ENCODE measurements at places on chromosomes 7 and 10. TPM values are rescaled to one million over a fixed set of nuclear protein-coding genes. Genes with fewer than 3 reads are reported as not detected.
A peak's percentile ranks its signal among the peaks of the same experiment; 100 is the strongest.

DNA sequence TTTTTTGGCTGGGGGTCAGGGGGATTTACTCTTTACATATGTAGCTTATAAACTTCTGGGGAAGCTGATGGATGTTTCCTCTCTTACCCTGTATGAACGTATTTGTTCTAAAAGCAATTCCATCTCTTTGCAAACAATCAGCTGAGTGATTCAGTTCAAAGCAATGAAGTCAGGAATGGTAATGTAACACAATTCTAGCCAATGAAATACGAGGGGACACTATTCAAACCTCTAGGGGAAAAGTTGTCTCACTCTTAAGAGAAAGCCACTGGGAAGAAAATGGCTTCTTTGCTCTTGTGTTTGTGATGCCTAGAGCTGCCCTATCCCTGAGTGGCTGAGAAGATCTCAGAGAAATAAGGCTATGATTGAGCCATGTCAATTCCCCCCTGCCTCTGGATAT is 134.8 kb upstream of the SEMA3C start:
- no peak for DNase-seq
- H3K36me3 ChIP-seq, result no peaks in the 10 kb centered on the region
- H3K27ac ChIP-seq, result no peak overlapping the region
- H3K4me1 ChIP-seq, result no peaks in the 10 kb centered on the region
- H3K4me3 ChIP-seq, result no peak overlapping the region

DNA sequence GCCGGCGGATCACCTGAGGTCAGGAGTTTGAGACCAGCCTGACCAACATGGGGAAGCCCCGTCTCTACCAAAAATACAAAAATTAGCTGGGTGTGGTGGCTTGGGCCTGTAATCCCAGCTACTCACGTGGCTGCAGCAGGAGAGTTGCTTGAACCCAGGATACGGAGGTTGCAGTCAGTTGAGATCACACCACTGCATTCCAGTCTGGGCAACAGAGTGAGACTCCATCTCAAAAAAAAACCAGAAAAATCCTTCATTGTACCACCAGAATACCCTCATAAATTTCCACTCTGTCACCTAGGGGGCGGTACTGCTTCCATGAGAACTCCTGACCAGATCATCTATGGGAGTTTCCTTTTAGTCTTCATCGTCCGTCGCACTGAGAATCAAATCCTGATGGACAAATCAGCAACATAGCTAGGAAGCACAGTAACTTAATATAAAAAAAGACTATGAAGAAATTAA is 225.8 kb upstream of the KLF14 start:
- H3K36me3 ChIP-seq, result no peaks in the 10 kb centered on the region
- no peaks in the 10 kb centered on the region for H3K4me1 ChIP-seq
- no peak overlapping the region for H3K4me3 ChIP-seq
- H3K27ac ChIP-seq, result peak overlapping the region; percentile 42

The LMOD2 gene
- not detected for total RNA-seq

The DENND2A gene
- 18.0 TPM for total RNA-seq
